Central memory CD8-positive, alpha-beta T cell (primary cell): ENCODE measurements at places on chromosomes 11 and 22.
A peak's percentile ranks its signal among the peaks of the same experiment; 100 is the strongest.

DNA sequence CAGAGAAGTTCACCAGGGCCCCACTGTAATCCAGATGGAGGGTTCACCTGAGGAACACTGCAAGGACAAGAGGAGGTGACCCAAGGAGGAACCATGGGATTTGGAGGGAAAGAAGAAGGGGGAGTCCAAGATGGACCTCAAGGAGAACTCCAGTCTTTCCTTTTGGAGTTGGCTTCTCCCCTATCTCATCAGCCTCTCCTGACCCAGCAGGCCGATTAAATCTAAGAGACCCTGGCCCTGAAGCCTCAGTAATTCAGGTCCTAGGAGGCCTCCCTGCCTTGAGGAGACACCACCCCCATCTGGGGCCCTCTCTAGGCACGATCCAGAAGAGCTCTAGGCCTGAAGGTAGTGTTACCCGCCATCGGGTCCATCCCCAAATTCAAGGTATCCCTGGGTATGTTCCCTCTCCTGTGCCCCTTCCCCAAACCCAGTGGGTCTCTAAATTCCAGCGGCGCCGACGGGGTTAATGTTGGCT is 15.1 kb upstream of the DGKZ start:
- H3K4me1 ChIP-seq, result peaks cover 30% of the 10 kb centered on the region
- peak overlapping the region; percentile 58 for H3K4me3 ChIP-seq
- H3K27me3 ChIP-seq, result peaks cover 78% of the 10 kb centered on the region
- DNase-seq, result no peak
- H3K36me3 ChIP-seq, result peaks cover 8% of the 10 kb centered on the region

DNA sequence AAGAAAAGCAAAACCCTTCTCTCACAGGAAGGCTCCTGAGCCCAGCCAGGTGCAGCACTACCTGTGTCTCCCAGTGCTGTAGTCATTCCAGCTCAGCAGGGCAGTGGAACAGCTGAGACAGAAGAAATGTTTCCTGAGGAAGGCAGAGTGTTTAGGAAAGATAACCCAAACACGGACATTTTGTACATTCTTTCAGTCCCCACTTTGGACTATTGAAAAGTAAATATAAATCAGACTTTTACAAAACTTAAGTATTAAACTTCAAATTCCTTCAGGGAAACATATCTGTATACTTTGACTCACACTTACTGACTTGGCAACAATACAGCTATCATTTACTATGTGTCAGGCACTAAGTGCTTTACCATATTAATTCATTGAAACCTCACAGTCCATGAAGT is 40.4 kb downstream of the RRAS2 start:
- peaks cover 71% of the 10 kb centered on the region for H3K4me1 ChIP-seq
- DNase-seq, result no peak
- no peak overlapping the region for H3K27ac ChIP-seq

GRCh38 chr11:78015878-78016277 is 7.2 kb downstream of the KCTD14 start:
- no peak overlapping the region for H3K4me3 ChIP-seq
- H3K36me3 ChIP-seq, result peaks cover 2% of the 10 kb centered on the region
- H3K27me3 ChIP-seq, result no peaks in the 10 kb centered on the region
- no peaks in the 10 kb centered on the region for H3K4me1 ChIP-seq
- no peak for DNase-seq

DNA sequence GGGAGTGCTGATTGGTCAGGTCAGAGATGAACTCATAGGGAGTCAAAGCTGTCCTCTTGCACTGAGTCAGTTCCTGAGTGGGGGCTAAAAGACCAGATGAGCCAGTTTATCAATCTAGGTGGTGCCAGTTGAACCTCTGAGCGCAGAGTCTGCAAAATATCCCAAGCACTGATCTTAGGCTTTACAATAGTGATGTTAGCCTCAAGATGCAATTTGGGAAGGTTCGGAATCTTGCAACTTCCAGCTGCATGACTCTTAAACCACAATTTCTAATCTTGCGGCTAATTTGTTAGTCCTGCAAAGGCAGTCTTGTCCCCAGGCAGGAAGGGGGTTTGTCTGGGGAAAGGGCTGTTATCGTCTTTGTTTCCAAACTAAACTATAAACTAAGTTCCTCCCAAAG is 92.3 kb upstream of the PARVA start:
- H3K4me1 ChIP-seq, result peaks cover 6% of the 10 kb centered on the region
- DNase-seq, result no peak
- H3K27me3 ChIP-seq, result no peaks in the 10 kb centered on the region
- H3K36me3 ChIP-seq, result peaks cover 2% of the 10 kb centered on the region
